ENCODE measurements at places on chromosomes 4 and X. TPM values are rescaled to one million over a fixed set of nuclear protein-coding genes. Genes with fewer than 3 reads are reported as not detected.

The LPAR4 gene
- 1.0 TPM for total RNA-seq

The XK gene
- 1.1 TPM for total RNA-seq

The STPG2 gene
- 1.1 TPM for total RNA-seq

The QRFPR gene
- not detected for total RNA-seq

Measured in progenitor cell of endocrine pancreas (in vitro differentiated cells).